Stimulated activated CD4-positive, alpha-beta T cell treated with anti-CD3 and anti-CD28 coated beads, Interleukin-1b, Interleukin-23, amount 100 ng/mL, for 1 hour (primary cell): ENCODE measurements at places on chromosomes 4 and X.

GRCh38 chrX:49106296-49106695 lies 17.2 kb downstream of the GPKOW start:
- DNase-seq = no peak

DNA sequence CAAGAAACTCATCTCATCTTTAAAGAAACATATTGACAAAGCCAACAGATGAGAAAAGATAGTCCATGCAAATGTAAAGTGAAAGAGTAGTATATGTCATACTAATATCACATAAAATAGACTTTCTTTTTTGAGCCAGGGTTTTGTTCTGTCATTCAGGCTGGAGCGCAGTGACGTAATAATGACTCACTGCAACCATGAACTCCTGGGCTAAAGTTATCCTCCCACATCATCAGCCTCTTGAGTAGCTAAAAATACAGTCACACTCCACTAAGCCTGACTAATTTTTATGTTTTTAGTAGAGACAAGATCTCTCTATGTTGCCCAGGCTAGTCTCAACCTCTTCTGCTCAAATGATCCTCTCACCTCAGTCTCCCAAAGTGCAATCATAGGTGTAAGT lies 51.8 kb upstream of the TRAM1L1 start:
- DNase-seq = no peak

- DNase-seq = no peak
Observed at GRCh38 chrX:6132970-6133369, 95.7 kb downstream of the NLGN4X start.

GRCh38 chr4:41701983-41702382 lies 46.5 kb downstream of the PHOX2B start:
- DNase-seq = no peak

- DNase-seq = no peak
Observed at GRCh38 chrX:3550160-3550751, 163.2 kb downstream of the PRKX start.

DNA sequence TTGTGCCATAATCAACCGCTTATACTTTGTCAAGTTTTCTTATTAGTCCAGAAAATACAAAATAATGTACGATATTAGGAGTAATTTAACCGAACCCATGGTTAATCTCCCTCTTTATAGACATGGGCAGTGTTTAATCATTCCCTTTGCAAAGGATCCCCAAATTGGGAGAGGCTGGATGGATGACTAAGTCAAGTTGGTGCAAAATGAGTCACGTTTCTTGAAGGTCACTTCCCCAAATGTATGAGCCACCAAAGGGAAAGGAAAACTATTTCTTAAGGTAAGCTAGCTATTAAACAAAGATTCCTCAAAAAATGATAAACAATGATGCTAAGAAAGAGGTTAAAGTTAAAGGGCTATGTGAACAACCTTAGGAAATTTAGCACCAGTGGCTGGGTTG lies 17.5 kb downstream of the MAML3 start:
- no peak for DNase-seq
